Panc1 (cell line): ENCODE measurements at places on chromosomes 4 and X. TPM values are rescaled to one million over a fixed set of nuclear protein-coding genes. Genes with fewer than 3 reads are reported as not detected.
A peak's percentile ranks its signal among the peaks of the same experiment; 100 is the strongest.

- no peaks in the 10 kb centered on the region for H3K36me3 ChIP-seq
- no peak overlapping the region for H3K4me3 ChIP-seq
- no peak overlapping the region for H3K27ac ChIP-seq
- no peaks in the 10 kb centered on the region for H3K27me3 ChIP-seq
- DNase-seq: no peak
- H3K4me1 ChIP-seq: no peaks in the 10 kb centered on the region
Observed at GRCh38 chrX:132270699-132271098, 51.5 kb upstream of the RAP2C start.

DNA sequence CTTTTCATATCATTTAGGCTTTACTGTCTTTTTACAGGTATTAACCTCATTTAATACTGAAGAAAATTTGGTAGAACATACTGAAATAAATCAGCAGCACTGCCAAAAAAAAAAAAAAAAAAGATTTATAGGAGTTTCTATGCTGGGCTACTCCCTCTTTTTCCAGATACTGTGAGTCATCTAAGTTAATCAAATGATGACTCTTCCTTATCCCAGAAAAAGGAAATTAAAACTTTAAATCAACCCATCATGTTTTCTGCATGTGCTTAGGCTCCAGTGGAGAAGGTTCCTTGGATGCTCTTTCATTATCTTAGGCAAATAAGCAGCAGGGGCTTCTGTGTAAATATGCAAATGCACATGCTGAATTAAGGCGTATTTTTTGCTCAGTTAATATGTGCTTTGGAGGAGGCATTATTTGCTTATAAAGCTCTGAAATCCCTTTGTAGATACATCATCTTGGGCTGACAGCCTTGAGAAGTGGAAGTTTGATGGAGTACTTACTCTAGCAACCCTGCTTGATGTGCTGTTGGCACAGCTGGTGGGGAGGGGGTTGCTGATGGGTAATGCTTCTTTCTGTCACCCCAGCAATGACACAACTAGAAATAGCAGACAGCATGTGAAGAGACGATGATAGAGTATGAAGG is 136.1 kb downstream of the C4orf33 start:
- no peak overlapping the region for H3K4me3 ChIP-seq
- H3K4me1 ChIP-seq: no peaks in the 10 kb centered on the region
- H3K27ac ChIP-seq: no peak overlapping the region
- H3K36me3 ChIP-seq: no peaks in the 10 kb centered on the region
- DNase-seq: no peak

Gene CCSER1
- 0.05 TPM for total RNA-seq

Gene PAGE1
- not detected for total RNA-seq

Gene SPANXC
- total RNA-seq: not detected

- H3K4me3 ChIP-seq: no peak overlapping the region
- no peaks in the 10 kb centered on the region for H3K27me3 ChIP-seq
- H3K36me3 ChIP-seq: no peaks in the 10 kb centered on the region
- no peaks in the 10 kb centered on the region for H3K4me1 ChIP-seq
- H3K27ac ChIP-seq: no peak overlapping the region
- no peak for DNase-seq
Observed at GRCh38 chr4:185371702-185372101, 24.0 kb downstream of the LRP2BP start.

DNA sequence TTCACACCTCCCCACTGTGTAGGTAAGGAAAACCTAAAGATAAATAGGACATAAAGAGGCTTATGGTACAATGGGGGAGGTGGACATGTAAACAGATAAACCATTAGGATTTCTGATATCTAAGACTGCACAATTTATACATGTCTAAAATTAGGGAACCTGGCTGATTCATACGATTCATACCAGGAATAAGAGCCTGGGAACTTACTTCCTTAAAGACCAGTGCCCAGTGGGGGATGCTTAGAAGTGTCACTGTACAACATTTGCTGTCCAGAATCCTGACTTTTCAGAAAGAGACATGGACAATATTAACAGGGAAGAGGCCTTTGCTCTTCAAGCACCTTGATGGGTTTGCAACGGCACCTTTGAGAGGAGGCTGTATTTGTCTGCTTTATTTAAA is 116.8 kb upstream of the KIT start:
- H3K27me3 ChIP-seq: no peaks in the 10 kb centered on the region
- no peaks in the 10 kb centered on the region for H3K36me3 ChIP-seq
- no peaks in the 10 kb centered on the region for H3K4me1 ChIP-seq
- no peak overlapping the region for H3K4me3 ChIP-seq
- no peak overlapping the region for H3K27ac ChIP-seq

- no peak overlapping the region for H3K4me3 ChIP-seq
- H3K27ac ChIP-seq: no peak overlapping the region
- DNase-seq: no peak
- no peaks in the 10 kb centered on the region for H3K36me3 ChIP-seq
- no peaks in the 10 kb centered on the region for H3K27me3 ChIP-seq
- H3K4me1 ChIP-seq: no peaks in the 10 kb centered on the region
Observed at GRCh38 chr4:128583753-128584712, 225.5 kb upstream of the JADE1 start.

DNA sequence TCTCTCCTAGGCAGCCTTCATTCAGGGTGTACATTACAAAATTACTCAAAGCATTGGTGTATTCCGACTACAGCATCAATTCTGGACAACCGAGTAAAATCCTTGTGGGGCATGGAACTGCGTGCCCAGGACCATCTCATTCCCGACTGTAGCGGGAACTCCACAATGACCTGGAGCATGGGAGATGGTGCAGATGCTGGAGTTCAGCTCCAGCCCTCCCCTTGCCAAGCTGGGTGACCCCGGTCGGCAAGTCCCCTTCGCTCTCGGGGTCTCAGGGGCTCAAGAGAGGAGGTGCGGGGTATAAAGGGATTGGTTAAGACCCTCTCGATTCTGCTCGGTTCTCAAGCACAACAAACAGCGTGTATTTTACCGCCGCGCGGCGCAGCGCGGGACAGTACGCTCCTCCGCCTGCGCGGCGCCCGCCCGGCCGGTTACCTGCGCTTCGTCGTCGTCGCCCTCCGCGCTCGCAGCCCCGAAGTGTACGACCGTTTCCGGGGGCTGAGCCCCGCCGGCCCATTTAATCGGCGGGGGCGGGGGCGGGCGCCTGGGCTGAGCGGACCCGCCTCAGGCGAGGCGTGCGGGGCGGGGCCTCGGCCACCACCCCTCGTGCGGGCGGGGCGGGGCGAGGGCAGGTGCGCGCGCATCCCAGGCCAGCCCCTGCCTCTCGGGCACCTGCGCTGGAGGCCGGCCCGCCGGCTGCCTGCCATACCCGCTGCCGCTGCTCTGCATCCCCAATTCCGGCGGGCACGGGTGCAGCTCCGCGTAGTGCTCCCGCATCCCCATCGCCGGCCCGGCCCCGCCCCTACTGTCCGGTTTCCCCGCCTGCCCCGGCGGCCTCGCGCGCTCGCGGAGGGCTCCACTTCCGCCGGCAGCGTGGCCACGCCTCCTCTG is at the start of gene G6PD:
Gene G6PD, minus strand, starts transcription at position 493 of the 891 bp plus-strand sequence. CDS start 691 bp downstream, outside the sequence.
- H3K4me1 ChIP-seq: peaks cover 53% of the 10 kb centered on the region
- H3K27me3 ChIP-seq: no peaks in the 10 kb centered on the region
- DNase-seq: no peak
- H3K4me3 ChIP-seq: peak within 1 kb of the TSS; percentile 98
- peak within 1 kb of the TSS; percentile 99 for H3K27ac ChIP-seq

Gene UGT2B10
- total RNA-seq: not detected

- H3K36me3 ChIP-seq: no peaks in the 10 kb centered on the region
- no peak for DNase-seq
- peaks cover 8% of the 10 kb centered on the region; the same call in 1 of the 2 replicates for H3K4me1 ChIP-seq
- H3K27ac ChIP-seq: peak overlapping the region; percentile 64; the same call in 1 of the 2 replicates
- peak overlapping the region; percentile 64 for H3K4me3 ChIP-seq
Observed at GRCh38 chrX:107715331-107716117, 60.1 kb downstream of the TSC22D3 start.

Gene LONRF3
- total RNA-seq: 13.1 TPM

- DNase-seq: no peak
- H3K4me1 ChIP-seq: no peaks in the 10 kb centered on the region
- no peak overlapping the region for H3K4me3 ChIP-seq
- peaks cover 6% of the 10 kb centered on the region; the same call in 1 of the 2 replicates for H3K27me3 ChIP-seq
- H3K36me3 ChIP-seq: no peaks in the 10 kb centered on the region
- no peak overlapping the region for H3K27ac ChIP-seq
Observed at GRCh38 chrX:103248553-103248952, 6.4 kb downstream of the TCEAL8 start.

Gene OPHN1
- total RNA-seq: 8.8 TPM

DNA sequence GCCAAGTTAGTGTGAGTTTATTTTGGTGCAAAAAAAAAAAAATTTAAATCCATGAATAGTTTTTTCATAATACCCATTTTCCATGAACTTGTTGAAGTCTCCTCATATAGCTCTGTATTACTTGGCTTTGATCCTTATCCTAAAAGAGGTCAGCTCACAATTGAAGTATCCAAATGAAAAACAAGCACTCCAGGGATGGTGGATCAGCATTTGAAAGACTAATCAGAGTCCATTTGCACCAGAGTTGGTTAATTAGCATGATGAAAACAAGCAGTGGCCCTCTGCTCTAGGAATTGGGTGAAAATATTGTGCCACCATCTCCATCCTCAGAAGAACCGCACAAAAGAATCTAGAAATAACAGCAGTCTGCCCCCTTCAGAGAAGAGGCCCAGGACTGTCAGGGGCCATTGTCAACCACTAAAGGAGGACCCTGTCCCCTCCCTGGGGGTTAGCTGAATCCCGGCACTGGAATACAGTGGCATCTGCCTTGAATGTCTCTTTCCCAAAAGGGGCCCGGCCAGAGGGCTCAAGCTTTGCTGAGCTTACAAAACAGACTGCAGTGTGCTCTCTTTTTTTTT is 24.7 kb downstream of the SH3KBP1 start:
- H3K27ac ChIP-seq: no peak overlapping the region
- H3K36me3 ChIP-seq: no peaks in the 10 kb centered on the region
- no peak for DNase-seq
- no peak overlapping the region for H3K4me3 ChIP-seq
- no peaks in the 10 kb centered on the region for H3K4me1 ChIP-seq

- DNase-seq: no peak
- no peaks in the 10 kb centered on the region for H3K4me1 ChIP-seq
- no peak overlapping the region for H3K4me3 ChIP-seq
- no peaks in the 10 kb centered on the region for H3K36me3 ChIP-seq
- H3K27ac ChIP-seq: no peak overlapping the region
- no peaks in the 10 kb centered on the region for H3K27me3 ChIP-seq
Observed at GRCh38 chr4:101660607-101661006, 129.9 kb upstream of the BANK1 start.

GRCh38 chr4:183349673-183350072 is 27.4 kb upstream of the CLDN24 start:
- no peak overlapping the region for H3K4me3 ChIP-seq
- H3K27me3 ChIP-seq: no peaks in the 10 kb centered on the region
- DNase-seq: no peak
- H3K4me1 ChIP-seq: no peaks in the 10 kb centered on the region
- no peak overlapping the region for H3K27ac ChIP-seq

GRCh38 chr4:158056689-158057245 is 116.1 kb downstream of the GASK1B start:
- no peaks in the 10 kb centered on the region for H3K4me1 ChIP-seq
- no peaks in the 10 kb centered on the region for H3K27me3 ChIP-seq
- no peak for DNase-seq

Gene RAI2
- total RNA-seq: 0.13 TPM

Gene MEPE
- not detected for total RNA-seq
